ENCODE measurements at places on chromosomes 11 and 22. TPM values are rescaled to one million over a fixed set of nuclear protein-coding genes. Genes with fewer than 3 reads are reported as not detected.

Gene AGBL2
- total RNA-seq: 1.7 TPM

Gene DEPDC7
- 0.74 TPM for total RNA-seq

Gene OR52N4
- not detected for total RNA-seq

Gene CYP2D6
- total RNA-seq: 3.2 TPM

Gene SCN4B
- total RNA-seq: 3.1 TPM

Gene MCAT
- 10.3 TPM for total RNA-seq
